ENCODE measurements at places on chromosomes 3 and 15.
A peak's percentile ranks its signal among the peaks of the same experiment; 100 is the strongest.

DNA sequence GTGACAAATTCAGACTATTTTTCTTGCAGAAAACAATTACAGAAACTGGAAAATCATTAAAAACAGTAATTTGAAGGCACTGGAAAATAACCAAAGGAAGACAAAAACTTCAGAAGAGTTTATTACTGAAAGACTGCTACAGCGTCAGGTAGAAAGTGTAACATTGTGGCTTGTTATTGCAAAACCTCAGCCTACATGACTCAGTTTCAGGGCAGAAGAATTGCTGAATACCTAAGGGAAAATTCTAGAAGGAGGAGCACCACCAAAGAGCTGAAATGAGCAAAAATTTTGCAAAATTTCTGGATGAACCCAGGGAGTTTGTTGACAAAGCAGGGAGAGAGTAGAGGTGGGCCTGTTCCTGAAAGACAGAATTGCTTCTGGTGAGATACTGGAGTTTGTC is 219.6 kb downstream of the C3orf38 start:
- DNase-seq: no peak

- no peak for DNase-seq
Observed at GRCh38 chr3:133711013-133711412, 35.2 kb upstream of the TF start.

- no peak for DNase-seq
Observed at GRCh38 chr15:91491101-91491950, 362.2 kb upstream of the SLCO3A1 start.

- DNase-seq: no peak
Observed at GRCh38 chr3:108071368-108071767, 19.5 kb downstream of the CD47 start.

- no peak for DNase-seq
Observed at GRCh38 chr3:98536456-98537017, 4.8 kb downstream of the GPR15 start.

GRCh38 chr15:28191832-28192231 is 92.7 kb upstream of the OCA2 start:
- DNase-seq: no peak

DNA sequence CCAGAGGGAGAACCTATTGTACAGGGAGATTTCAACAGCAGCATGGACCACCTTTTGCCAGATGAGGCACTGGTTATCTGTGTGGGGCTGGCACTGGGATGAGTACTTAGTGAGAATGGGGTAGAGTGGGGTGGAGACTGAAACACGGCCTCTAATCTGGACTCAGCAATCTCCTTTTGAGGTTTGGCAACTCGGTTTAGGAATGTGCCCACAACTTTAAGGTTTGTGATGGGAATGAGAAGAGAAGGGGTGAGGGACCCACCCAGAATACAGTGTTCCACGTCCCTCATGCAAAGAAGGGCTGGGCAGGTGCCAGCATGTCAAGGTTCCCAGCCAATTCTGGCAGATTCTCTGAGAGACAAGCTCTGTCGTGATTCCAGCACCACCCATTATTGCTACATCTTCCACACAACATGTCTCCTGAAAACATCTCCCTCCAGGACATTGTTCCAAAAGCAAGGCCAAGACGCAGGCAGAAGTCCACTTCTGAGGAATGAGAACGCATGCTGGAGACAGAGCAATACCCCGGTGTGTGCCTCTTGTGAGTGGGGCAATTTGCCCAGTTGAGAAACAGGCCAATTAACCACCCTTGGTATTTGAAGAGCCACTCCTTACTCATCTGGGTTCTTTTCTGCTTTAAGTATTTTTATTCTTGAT is 37.5 kb upstream of the CCR4 start:
- no peak for DNase-seq

DNA sequence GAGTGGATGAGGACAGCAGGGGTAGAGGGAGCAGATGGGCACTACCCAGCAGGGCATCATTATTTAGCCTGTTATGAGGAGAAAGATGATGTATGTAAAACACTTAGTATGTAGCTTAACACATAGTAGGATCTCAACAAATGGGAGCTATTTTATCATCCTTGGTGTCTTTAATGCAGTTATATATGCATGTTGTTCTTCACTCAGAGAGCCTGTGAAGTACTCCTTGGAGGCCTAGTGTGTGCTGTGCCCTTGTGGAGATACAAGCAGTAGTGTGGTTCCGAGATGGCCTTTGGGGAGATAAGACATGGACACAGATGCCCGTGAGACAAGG is 124.2 kb downstream of the LIPC start:
- DNase-seq: no peak

DNA sequence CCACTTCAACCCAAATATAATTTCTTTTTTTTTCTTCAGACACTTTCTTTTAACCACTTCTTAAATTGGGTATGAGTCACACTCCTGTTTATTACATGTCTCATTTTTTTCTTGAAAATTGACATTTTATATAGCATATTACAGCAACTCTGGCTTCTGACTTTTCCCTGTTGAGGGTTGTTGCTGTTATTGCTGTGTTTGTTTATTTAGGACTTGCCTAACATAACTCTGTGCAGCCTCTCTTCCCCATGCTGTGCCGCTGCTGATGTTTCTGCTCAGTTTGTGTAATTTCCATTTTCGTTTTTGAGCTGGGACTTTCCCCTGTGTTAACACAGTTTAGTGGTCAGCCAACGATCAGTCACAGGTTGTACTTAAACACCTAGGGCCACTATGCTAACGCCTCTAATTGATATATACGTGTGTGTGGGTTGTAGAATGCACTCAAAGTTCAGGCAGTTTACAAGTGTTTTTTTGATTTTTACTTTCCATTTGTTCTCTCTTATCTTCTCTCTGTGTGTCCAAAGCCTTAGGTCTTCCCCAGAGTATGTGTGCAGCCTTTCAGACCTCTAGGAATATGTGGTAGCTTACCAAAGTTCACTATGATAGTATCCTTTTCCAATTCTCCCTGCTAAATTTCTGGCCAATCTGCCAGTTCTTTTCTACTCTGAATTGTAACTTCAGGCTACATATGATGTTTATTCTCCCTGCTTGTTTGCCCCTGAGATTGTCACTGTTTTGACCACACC is 337.2 kb downstream of the ZBTB20 start:
- DNase-seq: no peak

- no peak for DNase-seq
Observed at GRCh38 chr3:187943677-187944389, 198.6 kb upstream of the BCL6 start.

DNA sequence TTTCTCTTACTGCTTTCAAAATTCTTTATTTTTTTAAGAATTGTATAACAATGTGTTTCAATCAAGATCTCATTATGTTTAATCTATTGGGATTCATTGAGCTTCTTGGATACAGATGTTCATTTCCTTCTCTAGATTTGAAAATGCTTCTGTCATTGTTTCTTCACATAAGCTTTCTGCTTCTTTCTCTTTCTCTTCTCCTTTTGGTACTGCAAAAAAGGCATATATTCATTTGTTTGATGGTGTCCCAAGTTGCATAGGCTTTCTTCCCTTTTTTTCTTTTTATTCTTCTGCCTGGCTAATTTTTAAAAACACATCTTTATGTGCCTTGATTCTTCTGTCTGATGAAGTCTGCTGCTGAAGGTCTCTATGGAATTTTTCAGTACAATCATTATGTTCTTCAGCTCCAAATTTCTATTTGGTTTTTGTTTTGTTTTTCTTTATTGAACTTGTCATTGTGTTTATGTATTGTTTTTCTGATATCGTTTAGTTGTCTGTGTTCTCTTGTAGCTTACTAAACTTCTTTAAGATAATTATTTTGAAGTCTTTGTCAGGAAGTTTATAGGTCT is 88.9 kb downstream of the DTWD1 start:
- no peak for DNase-seq

- DNase-seq: peak; percentile 55
Observed at GRCh38 chr3:143972155-143972504, 507 bp downstream of the DIPK2A start.

DNA sequence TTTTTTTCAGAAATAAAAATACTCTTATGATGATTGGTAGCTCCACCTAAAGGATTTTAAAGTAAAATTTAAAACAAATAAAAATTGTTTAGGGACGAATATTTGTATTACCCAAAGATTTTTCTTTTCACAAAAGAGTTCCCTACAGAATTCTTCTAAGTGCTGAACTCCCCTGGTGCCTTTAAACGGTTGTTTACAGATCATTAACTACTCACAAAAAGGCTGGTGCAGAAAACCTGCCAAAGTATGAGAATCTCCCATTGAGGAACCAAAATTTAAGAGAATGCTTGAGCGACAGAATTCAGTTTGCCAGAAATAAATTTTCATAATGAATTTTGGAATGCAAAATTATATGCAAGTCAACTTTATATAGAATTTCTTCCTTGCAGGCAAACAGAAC is 497.8 kb upstream of the NR2F2 start:
- DNase-seq: no peak

GRCh38 chr3:31265646-31266428 is 266.9 kb upstream of the STT3B start:
- no peak for DNase-seq

DNA sequence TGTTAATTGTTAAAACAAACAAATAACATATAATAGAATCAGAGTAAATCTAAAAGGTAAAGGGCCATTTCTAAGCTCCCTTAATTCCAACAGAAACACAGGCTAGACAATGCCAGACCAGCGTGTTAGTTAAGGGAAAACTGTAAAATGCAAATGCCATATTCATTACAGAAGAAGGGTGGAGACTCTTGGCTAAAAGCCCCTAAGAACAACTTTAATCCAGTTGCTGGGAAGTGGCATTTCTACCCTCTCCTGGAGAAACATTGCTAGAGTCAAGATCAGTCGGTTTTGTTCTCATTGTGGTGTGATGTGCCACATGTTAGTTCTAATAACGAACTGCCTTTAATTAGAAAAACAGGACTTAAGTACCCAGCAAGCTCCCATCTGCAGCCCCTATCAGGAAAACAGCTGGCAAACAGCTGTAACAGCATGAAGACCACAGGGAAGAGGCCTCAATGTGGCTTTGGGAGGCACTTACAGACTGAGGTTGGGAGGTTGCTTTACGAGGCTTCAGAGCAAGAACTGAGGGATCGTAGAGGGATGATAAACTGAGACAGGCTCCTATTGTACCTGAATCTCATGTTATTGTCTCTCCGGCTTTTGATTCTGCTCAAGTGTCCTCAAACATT is 1134.8 kb downstream of the ROBO1 start:
- no peak for DNase-seq

DNA sequence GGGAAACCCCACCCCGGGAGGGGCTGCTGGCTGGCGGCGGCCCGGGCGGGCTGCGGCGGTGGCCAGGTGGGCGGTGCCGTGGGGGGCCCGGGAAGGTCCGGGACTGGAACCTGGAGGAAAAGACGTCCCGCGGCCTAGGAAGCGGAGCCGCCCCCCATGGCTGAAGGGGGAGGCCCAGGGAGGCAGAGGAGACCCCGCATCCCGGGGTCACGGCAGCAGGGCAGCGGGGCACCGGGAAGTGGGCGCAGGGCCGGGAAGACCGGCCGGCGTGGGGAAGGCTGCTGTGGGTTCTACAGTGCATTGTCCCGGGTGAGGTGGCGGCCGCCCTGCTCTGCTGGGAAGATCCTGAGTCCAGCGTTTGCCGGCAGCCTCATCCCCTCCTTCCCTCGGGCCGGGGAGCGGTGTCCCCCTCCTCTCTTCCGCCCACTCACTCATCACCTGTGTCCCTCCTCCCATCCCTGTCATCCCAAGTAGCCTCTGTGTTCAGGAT is 525 bp upstream of the FSTL1 start:
- DNase-seq: no peak
